Skeletal muscle cell (primary cell): ENCODE measurements at places on chromosomes 13 and 19.

DNA sequence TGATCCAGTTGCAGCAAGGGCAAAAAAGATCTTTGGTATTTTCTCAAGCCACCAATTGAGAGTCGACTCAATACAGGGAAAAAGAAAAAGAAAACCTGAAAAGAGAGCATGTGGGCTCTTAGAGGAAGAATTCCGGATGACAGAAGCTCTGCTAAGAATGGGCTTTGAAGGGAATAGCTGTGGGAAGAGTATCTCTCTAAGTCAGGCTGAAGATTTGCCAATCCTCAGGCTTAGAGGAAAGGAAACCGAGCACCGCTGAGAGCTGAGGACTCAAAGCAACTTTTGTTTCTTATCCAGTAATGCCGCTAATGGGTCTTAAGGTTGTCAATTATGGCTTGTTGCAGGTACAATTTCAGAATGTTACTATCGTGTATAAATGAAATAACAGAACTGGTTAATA, 166.4 kb downstream of the EFNB2 start:
- DNase-seq: no peak

- DNase-seq: no peak
These were observed 35.1 kb upstream of the LDLR start for GRCh38 chr19:11054200-11054599.

DNA sequence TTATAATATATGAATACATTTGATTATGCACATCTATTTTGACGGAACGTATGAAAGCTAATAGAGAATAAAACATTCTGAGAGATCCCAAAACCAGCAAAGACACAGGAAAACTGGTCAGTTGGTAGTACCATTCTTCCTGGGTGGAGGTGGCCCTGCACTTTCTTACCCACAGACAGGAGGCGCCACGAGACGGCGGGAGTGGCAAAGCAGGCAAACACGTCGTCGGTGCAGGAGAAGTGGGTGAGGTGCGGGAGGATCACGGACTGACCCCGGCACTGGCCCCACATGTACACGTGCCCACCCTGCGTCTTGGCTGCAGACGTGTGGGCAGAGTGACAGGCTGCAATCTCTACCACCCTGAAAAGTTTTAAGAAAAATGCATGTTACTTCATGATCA, 36.1 kb downstream of the RCBTB1 start:
- no peak for DNase-seq

GRCh38 chr19:5035105-5035761, 66.3 kb downstream of the KDM4B start:
- DNase-seq: no peak

- DNase-seq: no peak
These were observed 84.0 kb upstream of the LSM14A start for GRCh38 chr19:34088292-34088691.

GRCh38 chr19:4267901-4268815, 10.9 kb upstream of the SHD start:
- DNase-seq: no peak

DNA sequence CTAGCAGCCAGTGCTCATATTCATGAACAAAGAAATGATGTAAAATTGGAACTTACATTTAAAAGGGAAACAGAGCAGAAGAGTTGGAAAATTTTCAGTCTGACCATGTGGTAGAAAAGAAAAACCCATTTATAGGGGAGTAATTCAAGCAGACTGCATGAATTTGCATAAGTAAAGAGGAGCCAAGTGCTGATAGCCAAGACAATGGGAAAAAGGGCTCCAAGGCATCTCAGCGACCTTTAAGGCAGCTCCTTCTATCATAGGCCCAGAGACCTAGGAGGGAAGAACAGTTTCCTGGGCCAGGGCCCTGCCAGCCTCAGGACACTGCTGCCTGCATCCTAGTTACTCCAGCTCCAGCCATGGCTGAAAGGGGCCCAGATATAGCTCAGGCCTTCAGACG, 7.5 kb downstream of the DNAJC3 start:
- DNase-seq: no peak

GRCh38 chr19:49309087-49309486, 15.9 kb downstream of the SLC6A16 start:
- DNase-seq: no peak

- DNase-seq: no peak
These were observed 54.0 kb upstream of the TPM4 start for GRCh38 chr19:16022251-16022650.

GRCh38 chr19:31910224-31910623, 435.2 kb upstream of the ZNF507 start:
- DNase-seq: no peak

GRCh38 chr13:43030548-43030947, 7.2 kb downstream of the DNAJC15 start:
- DNase-seq: no peak

GRCh38 chr13:68708336-68708908, 1399.2 kb upstream of the ATXN8OS start:
- no peak for DNase-seq

DNA sequence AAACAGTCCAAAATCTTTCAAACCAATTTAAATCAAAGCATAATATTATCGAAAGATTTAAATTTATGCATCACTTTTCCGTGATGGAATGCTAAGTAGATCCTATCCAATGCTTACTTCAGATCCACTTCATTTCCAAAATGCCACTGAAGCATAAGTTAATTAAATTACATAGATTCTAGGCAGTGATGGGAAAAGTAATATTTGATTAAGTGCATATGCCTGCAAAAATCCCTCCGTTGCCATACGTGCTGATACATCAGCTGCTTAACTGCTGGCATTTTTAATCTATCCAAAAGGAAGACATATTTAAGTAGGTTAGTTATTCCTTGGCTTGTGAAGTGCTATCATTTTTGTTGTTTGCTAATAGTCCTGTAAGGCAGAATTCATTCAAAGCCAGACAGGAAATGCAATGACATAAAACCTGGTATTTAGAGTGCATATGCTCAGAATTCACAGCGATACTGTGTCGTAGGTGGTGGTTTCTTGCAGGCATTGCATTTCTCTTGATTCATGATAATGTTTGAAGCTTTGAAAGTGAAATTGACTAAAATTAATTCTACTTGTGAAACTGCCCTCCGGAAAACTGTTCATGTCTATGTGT, 738.3 kb upstream of the GPC6 start:
- DNase-seq: no peak

DNA sequence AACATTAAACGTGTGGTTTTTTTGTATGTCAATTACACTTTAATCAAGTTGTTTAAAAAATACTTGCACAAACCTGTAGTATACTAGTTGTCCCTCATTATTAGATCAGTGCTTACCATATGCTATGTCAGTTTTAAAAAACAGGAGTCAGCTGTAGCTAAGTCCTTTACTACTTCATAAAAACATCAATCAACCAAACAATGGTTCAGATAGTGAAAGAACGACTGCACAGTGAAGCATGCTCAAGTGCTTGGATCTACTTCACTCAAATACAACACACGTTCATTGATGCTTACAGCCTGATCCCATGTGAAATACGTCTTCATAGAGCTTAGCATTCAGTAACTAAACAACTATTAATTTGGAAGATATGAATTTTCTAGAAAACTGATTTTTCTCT, 225.0 kb downstream of the FGF14 start:
- DNase-seq: no peak

GRCh38 chr13:109012115-109012514, 382.7 kb downstream of the MYO16 start:
- DNase-seq: no peak

DNA sequence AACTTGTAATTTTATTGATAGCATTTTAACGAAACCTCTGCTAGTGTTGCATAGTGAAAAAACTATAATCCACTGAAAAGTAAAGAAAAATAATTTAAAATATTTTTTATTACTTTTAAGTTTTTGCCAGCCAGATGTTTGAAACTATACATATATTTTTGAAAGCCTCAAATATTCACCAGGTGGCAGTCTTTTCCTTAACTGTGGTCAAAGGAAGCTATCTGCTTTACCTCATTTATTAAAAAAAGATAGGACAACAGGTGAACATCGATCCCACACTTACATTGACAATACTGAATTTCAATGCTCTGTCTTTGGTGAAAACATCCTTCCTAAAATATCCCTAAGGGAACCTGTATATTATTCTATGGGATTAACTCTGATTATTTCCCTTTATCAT, 100.5 kb downstream of the TRPC4 start:
- DNase-seq: no peak

DNA sequence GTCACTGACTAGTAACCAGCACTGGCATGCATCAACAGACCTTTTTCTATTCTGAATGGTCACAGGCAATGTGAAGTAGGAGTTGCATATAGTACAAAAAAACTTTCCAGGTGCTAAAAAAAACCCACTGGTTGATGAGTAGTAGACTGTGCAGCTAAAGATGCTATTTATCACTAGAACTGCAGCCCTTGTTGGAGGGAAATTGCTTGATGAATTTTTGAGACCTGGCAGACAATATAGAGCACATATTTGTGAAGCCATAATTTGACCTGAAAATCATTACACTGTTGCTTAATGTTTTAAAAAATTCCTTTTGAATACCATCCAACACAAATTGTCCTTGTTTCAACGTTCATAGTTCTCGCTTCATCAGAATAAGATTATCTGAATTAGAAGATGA, 441.0 kb downstream of the KLF12 start:
- no peak for DNase-seq

GRCh38 chr13:64579331-64579730, 2650.8 kb downstream of the PCDH9 start:
- DNase-seq: no peak

GRCh38 chr13:96417939-96418685, 328.2 kb downstream of the HS6ST3 start:
- no peak for DNase-seq

- DNase-seq: no peak
These were observed 127.3 kb upstream of the EDNRB start for GRCh38 chr13:78045916-78046315.

DNA sequence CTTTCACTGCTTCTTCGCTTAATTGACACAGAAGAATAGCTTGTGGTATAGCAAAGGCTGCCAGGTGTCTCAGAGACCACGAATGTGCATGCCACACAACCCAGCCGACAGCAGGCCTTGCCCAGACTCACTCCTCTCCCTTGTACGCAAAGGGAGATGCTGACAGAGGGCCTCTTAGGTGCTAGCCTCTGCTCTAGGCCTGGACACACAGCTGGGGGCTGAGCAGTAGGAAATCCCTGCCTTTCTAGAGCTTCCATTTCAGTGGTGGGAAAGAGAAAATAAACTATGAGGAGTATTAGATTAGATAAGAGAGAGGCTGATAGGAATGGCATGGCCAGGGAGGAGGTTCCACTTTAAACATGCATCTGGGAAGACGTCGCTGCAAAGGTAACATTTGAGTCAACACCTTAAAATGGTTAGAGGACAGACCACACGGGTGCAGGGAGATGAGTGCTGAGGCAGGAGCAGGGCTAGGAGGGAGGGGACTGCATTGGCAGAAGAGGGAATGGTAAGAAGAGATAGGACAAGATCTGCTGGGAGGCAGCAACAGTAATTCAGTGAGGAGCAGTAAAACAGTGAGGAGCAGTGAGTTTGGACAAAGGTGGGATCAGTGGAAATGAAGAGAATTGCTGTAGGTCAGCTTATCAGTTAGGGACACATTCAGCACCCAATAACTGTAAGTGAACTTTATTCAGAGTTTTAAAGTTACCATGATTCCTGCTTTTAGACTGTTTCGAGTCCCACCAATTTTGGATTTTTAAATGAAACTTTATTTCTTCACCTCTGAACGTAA, 100.0 kb downstream of the RNF17 start:
- no peak for DNase-seq

- DNase-seq: no peak
These were observed 1262.5 kb downstream of the EFNB2 start for GRCh38 chr13:105272660-105273631.

- DNase-seq: no peak
These were observed 5.2 kb upstream of the C3 start for GRCh38 chr19:6725513-6726231.

DNA sequence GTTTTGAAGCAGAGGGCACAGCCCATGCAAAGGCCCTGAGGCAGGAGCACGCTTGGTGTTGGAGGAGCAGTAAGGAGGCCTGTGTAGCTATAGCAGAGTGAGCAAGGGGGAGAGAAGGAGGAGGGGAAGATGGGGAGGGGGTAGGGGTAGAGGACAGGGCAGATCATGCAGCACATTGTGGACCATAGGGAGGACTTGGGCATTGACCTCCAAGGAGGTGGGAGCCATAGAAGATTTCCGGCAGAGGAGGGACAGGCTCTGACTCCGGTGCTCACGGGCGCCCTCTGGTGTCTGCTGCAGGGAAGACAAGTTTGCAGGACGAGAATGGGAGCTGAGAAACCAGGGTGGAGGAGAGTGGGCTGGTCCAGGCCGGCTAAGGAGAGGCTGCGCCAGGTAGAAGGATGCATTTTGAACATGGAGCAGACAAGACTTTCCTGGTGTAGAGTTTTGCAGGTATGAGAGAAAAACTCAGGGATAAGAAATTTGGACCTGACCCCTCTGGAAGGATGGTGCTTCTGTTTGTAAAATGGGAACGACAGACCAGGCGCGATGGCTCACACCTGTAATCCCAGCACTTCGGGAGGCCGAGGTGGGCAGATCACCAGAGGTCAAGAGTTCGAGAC, 13.7 kb upstream of the CREB3L3 start:
- no peak for DNase-seq

- DNase-seq: no peak
These were observed 77.3 kb downstream of the MZT1 start for GRCh38 chr13:72650051-72650700.

GRCh38 chr19:7397687-7398086, 49.0 kb downstream of the ARHGEF18 start:
- DNase-seq: peak; percentile 59

- DNase-seq: no peak
These were observed 46.3 kb downstream of the FREM2 start for GRCh38 chr13:38733146-38733545.

DNA sequence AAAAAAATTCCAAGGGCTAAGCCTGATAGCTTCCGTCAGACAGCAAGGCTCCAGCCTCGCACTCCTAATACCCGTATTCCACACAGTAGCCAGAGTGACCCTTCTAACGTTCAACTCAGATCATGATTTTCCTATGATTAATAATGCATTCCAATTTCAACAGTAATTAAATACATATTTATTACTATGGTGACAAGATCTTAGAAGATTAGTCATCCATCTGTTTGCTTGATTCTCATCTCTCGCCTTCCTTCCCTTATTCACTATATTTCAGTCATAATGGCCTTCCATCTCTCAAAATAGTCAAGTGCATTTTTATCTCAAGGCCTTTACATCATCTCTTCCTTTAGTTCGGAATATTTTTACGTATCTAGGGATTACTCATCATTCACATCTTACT, 621.2 kb upstream of the SPRY2 start:
- DNase-seq: no peak

- no peak for DNase-seq
These were observed 71.5 kb downstream of the ARHGAP35 start for GRCh38 chr19:46932346-46932745.
